ACHN (cell line): ENCODE measurements at places on chromosomes 1 and 21.

DNA sequence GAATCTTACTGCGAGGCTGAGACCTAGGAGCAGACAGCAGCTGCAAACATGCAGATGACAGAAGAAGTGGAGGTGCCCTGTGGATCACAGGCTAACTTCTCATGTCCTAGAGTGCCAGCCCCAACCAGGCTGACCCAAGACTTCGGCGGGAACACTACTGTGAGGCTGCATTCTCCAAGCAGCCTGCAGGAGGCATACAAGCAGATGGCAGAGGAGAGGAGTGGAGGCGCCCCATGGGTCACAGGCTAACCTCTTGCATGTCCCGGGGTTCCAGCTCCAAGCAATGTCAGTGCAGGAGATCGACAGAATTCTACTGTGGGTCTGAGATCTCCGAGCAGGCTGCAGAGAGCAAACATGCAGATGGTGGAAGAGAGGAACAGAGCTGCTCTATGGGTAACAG lies 98.1 kb upstream of the ZNF678 start:
- DNase-seq, result no peak

GRCh38 chr21:16418226-16418625 lies 688.4 kb downstream of the USP25 start:
- no peak for DNase-seq

DNA sequence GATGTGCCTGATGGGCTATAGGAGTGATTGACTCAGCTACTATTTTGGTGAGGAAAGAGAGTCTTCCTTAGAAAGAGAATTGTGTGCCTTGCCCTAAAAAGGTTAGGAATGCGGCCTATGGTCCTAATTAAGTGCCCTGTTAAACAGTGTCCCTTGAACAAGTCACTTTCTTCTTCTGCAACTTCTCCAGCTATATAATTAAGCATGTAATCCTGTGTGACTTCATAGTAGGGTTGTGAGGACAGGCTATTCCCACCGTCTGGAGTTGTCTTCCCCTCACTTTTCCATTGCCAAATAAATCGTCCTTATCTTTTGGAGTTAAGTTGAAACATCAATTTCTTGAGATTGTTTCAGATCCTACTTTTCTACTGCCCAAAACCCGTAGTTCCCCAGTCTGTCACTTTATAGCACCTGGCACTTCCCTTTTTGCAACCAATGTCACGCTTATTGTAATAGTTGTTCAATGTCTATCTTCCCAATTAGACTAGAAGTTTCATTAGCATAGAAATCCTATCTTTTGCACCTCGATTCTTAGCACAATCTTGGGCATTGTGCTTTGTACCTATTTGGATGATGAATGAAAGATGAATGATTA lies 27.6 kb upstream of the SLC16A1 start:
- no peak for DNase-seq

DNA sequence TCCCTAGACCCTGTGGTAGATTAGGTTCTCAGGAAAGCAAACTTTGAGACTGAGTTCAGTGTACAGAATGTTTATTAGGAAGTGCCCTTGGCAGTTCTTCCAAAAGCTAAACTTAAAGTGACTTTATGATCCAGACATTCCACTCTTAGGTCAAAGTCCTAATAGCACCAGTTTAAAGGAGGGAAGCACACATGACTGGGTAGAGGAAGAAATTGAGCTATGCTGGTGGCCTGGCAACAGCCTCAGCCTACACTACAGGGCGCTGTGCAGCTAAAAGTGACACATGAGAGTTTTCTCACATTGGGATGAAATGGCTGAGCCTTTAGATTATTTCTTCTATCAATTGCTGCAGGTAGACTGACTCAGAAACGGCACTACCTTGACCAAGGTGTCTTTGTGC lies 280.4 kb downstream of the BRINP2 start:
- peak; percentile 2 for DNase-seq

GRCh38 chr1:31405578-31406245 lies 7.3 kb upstream of the SERINC2 start:
- no peak for DNase-seq

GRCh38 chr21:23951251-23951650 lies 1656.0 kb downstream of the MRPL39 start:
- no peak for DNase-seq

GRCh38 chr1:172343240-172344160 lies 77.0 kb upstream of the C1orf105 start:
- DNase-seq, result peak; percentile 67

DNA sequence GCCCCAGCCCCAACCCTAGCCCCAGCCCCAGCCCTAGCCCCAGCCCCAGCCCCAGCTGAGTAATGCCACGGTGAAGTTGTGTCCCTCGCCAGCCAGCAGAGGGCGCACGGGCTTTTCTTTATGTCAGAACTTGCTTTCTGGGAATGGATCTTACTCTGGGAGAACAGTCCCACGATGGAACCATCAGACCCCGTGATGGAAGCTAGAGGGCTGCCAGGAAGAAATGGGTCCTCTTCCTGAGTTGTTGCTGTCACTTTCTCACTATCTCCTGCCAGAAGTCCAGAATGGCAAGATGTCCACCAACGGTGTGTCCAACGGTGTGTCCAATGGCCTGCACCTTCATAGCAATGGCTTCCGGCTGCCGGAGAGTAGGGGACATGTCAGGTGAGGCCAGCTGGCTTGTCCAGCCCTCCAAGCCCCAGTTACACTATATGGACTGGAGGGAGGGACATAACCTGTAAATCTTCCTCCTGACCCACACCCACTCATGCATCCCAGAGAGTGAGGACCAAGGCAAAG lies 25.1 kb upstream of the TMEM222 start:
- peak; percentile 53 for DNase-seq

DNA sequence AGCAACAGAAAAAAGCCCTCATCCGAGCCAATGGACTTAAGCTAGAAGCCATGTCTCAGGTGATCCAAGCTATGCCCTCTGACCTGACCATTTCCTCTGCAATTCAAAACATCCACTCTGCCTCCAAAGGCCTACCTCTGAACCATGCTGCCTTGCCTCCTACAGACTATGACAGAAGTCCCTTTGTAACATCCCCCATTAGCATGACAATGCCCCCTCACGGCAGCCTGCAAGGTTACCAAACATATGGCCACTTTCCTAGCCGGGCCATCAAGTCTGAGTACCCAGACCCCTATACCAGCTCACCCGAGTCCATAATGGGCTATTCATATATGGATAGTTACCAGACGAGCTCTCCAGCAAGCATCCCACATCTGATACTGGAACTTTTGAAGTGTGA lies 20.7 kb downstream of the NR5A2 start:
- DNase-seq, result no peak

DNA sequence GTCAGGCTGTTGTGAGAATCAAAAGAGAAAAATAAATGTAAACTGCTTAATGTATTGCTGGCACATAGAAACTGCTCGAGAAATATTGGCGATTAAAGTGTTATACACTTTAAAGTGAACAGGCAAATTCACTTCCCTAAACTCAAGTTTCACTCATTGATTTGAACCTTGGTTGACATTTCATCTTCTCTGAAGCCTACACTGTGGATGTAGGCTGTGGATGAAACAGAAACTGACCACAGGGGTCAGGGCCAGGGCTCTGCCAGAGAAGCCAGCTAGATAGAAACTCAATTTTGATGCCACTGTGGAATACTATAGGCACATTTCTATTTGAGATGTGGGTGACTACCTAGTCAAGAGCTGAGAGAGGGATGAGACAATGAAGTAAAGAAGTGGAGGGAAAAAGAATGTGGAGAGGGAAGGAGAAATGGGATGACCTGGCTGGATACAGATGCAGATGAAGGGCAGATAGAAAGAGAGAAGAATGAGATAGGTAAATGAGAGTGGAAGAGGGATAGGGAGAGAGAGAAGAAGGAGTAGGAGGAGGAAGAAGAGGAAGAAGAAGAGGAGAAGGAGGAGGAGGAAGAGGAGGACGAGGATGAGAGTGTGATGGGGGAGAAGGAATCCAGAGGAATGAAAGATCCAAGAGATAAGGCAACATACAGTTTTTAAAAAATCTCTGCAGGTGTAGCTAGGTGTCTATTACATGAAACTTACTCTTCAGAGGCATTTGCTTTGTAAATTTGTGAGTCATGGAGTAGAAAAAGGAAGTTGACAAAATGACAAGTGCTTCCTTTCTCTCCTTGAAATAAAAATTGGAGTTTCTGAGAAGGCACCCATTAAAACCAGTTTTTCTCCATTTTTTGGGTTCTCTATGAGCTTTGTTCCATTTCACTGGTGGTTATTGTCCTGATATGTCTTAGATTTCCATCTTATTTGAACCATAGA lies 17.4 kb upstream of the CD1D start:
- no peak for DNase-seq

DNA sequence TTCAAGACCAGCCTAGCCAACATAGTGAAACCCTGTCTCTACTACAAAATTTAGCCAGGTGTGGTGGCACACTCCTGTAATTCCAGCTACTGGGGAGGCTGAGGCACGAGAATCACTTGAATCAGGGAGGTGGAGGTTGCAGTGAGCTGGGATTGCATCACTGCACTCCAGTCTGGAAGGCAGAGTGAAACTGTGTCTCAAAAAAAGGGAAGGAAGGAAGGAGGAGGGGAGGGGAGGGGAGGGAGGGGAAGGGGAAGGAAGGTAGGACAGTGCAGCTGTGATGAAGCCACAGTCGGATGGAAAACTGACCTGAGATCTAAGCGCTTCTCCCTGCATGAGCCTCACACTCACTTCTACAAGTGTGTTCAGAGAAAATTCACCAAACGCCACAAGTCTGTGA lies 22.0 kb upstream of the FHAD1 start:
- DNase-seq, result no peak

- DNase-seq, result no peak
Observed at GRCh38 chr1:75172556-75172955, 38.4 kb downstream of the LHX8 start.

- no peak for DNase-seq
Observed at GRCh38 chr21:43771698-43772424, 4.2 kb downstream of the CSTB start.

DNA sequence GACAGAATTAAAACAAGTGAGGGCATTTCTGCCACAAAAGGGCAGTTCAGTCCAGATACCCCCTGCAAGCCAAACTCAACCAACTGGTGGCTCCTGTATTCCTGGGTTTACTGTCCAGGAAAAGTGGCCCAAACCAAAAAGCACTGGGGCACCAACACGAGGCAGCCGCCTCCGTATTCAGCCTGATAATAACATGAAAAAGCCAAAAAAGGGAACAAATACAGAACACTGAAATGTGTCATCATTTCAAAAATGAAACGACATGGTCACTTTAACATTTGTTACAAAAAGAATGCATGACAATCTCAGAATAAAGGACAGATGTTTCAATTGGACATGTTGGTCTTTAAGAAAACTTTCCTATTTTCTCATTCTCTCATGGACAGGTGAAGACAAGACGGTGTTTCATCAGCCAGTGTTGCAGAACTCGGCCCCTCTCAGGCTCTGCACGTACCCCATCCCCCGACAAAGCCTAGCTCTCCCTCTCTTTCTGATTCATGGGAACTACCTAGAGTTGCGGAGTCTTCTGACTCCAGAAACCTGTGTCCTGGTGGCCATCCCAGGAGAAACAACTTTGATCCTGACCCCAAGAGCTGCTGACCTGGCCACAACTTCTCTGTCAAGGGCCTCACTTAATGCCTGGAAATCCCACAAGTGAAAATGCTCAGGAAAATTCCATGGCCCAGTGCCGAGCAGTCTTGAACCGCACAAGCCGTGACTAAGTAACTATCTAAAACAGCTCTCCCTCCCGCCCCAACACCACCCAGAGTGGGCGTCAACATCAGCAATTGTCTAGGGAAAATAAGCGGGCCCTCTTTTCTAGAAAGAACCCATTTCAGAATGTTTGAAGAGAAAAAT lies 27.1 kb downstream of the ZBTB17 start:
- peak; percentile 88 for DNase-seq

DNA sequence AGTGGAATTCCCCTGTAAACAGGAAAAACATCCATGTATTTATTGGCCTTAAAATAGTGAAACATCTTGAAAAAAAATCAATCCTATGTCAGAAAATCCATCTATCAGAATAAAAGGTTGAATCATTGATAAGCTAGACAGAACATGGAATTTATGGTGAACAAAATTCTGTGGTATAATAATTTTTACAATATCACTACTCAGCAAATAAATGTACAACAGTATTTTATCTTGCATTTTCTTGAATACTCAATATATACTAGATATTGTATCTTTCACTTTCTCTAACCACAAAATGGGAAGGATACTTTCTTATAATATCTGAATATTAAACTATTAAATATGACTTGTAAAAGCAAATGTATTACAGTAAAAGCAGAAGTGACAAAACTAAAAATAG lies 5.7 kb upstream of the UBE4B start:
- no peak for DNase-seq

DNA sequence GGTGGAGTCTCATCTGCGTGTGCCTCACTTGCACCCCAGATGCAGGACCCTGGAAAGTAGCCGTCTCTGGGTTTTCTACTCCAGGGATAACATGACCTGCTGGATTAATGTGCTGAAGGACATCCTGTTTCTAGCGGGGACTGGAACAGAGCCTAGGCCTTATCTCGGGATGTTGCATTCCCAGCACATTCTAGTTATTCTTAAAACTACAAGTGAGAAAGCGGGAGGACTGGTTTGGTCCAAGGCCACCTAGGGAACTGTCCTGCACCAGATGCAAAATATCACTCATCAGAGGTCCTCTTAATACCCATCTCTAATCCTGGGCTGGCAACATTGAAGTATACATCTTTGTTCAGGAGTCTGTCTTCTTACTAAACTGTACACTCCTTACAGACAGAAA lies 179.9 kb downstream of the ZC3H11B start:
- no peak for DNase-seq

- DNase-seq, result peak; percentile 9
Observed at GRCh38 chr1:191752342-191752741, 405.9 kb upstream of the RGS18 start.
